Cardiac muscle cell (in vitro differentiated cells and primary cell): ENCODE measurements at places on chromosomes 7 and 10. TPM values are rescaled to one million over a fixed set of nuclear protein-coding genes. Genes with fewer than 3 reads are reported as not detected.

- DNase-seq: peak; percentile 8
Observed at GRCh38 chr10:62632071-62632809, 172.3 kb upstream of the ADO start.

DNA sequence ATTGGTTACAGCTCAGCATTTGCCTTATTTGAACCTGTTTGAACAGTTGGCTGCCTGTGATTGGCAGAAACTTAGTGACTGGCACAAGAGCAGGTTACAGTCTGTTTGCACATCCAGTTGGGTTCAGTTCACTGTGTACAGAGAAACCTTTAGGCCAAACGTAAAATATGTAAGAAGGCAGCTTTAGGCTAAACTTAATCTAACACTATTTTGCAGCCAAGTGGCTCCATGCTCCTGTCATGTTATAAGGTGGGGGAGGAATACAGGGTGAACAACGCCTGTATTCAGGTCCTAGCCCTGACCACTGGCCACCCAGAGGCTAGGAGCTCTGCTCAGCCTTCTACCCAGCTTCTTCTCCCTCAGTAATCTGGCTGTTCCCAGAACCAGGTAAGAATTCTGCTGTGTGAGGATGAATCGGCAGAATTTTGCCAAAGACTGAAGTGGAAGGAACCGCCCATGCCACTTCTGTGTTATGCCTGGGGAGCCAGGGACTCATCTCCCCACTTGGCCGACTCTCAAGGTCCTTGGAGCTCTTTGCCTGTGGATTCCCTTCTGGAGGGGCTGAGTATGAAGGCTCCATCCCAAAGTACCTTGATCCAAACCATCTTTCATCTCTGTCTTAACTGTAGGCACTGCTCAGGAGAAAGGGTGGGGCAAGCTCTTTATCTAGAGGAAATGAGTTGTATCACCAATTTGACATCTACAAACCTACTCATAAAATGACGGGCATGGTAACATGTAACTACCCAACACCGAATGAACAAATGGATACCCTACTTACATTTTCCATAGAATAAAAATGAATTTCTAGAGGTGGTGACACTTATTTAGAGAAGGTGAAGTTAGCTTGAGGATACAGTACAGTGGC, 164.4 kb upstream of the NAMPT start:
- no peak for DNase-seq

- no peak for DNase-seq
Observed at GRCh38 chr7:19110776-19111175, 6.7 kb downstream of the TWIST1 start.

GRCh38 chr10:50417886-50418830, 166.8 kb upstream of the ASAH2 start:
- peak; percentile 65 for DNase-seq

DNA sequence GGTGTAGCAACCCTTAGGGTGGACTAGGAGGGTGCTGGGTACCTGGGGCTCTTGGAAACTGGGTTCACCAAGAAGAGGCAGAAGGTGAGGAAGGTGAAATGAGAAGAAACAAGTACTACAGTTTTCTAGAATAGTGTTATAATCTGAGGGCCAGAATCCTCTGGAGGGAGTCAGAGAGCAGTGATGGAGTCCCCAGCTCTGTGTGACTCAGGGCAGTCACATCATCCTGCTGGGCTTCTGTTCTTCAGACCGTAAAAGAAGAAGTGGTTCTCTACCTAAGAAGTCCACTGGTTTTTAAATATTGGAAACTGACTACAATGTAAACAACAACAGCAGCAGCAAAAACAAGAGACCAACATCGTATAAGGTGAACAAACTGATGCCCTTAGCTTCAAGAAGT, 197.3 kb downstream of the PRPF18 start:
- DNase-seq: no peak

The EBLN1 gene
- total RNA-seq: not detected in 2 replicates

The ASIC3 gene
- total RNA-seq: 9.0 and 9.8 TPM in 2 replicates

The A1CF gene
- total RNA-seq: not detected in 2 replicates

The JCAD gene
- total RNA-seq: 36.7 and 44.3 TPM in 2 replicates
